CD4-positive, alpha-beta T cell treated with Interleukin-17A for 4 hours (primary cell): ENCODE measurements at places on chromosomes 2 and 18.

DNA sequence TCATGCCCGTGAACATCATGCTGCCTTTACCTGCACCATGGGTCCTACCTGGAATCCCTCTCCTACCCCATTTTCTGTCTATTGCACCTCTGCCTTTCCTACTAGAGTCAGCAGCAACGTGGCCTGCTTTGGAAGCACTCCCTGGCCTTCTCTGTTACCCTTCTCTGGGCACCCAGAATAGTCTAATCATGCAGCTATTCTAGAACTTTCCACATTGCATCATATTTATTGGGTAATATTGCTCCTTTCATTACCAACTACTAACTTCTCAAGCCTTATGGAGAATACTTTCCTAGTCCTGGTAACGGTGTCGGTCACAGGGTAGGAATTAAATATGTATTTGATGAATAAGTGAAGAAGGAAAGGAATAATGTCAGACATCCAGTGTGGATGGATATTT is 33.3 kb upstream of the CREG2 start:
- DNase-seq: no peak

DNA sequence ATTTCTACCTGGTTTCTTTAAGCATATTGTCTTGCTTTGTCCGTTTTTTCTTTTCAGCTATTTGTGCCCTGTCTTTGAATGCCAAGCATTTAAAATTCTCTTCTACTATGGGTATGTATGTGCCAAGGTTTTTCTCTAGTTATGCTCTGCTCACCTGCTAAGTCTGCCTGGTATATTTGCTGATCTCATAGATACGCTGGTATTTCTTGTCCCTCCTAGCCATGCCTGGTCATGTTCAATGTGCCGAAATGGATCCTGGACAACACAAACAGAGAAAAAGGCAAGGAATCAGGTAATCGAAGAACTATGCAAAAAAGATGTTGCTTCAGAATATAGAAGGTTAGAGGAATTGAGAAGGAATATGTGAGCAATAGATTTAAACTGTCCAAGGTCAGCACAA is 14.9 kb upstream of the KDM3A start:
- no peak for DNase-seq

DNA sequence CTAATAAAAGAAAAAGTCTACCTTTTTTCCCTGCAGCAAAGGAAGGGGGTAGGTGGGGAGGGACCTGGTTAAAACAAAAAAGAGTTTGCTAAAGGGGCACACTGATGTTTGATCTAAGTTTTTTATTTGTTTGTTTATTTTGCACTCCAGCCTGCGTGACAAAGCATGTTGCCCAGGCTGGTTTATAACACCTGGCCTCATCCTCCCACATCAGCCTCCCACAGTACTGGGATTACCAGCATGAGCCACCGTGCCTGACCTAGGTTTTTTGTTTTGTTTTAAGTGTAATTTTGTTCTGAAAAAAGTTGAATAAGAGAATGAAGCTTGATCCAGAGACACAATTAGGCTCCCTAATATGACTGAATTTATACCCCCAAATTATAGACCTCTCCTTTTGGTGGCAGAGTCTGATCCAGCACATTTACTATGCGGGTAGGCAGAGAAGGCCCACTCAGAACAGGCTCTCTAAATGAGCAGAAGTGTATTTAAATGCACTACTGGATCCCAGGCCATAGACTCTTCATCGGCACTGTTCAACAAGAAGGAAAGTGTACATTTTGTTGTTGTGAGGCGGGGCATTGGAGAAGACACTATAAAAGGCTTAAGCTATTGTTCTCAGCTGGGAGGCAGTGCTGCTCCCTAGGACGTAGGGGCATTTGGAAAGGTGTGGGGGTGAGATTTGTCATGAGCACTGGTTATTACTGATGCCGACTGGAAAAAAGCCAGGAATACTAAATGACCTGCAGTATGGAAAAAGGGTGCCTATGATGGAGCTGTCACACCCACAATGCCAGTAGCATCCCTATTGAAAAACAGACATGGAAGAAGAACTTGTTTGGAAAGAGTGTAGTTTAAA is 32.4 kb downstream of the MRPS9 start:
- no peak for DNase-seq

GRCh38 chr2:196205881-196206435 is 34.6 kb upstream of the STK17B start:
- no peak for DNase-seq

DNA sequence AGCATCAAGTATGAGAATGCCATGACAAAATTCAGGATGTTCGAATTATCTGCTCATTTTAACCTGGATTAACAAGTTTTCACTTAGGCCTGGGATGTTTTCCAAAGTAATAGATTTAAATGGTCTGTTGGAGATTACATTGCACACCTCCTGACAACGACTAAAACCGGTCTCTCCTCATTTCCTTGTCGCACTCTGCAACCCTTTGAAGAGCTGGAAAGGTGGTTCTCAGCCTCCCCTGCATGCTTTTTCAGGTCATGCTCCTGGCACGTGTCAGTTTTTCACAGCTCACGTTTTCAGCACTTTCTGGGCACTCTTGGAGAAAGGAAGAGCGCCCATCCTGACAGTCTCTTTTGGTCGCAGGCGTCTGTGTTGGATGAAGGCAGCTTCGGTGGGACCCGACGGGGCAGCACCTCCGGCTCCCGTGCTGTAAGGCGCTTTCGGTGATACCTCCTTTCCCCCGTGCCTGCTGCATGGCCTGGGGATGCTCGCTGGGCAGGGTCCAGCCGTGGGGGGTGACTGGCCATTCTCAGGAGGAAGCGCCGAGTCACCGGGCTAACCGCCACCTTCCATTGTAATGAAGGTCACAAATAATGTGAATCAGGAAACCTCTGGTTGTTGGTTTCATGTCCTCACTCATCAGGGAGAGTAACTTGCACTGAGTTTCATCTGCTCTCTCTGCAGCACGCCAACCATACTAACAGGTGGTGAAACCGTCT is 63.5 kb upstream of the RBM44 start:
- DNase-seq: no peak

DNA sequence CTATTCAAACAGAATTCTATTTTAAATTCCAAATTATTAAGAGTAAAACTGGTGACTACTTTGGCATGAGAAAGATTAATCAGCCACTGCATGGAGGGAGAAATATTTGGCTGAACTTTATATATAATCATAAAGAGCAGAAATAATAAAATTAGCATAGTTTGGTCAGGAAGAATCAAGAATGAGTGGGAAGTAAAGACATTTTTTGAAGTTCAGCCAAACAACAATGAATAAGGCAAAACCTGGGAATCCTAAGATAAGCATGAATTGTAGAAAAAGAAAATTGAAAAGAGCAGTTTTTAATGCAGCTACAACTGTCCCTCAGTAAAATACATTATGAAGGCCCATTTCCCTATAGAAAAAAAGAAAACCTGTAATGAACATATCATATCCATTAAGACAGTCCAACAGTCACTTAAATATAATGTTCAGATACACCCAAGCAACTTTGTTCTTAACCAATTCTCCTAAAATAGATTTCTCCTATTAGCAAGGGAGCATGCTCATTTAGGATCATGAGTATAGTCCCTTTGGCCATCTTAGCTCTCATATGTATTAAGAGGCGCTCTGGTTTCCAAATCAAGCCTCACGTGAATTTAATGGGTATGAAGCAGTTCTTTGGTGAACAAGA is 6.5 kb downstream of the TMEM17 start:
- no peak for DNase-seq

GRCh38 chr2:202152104-202152715 is 79.2 kb downstream of the KIAA2012 start:
- DNase-seq: no peak

GRCh38 chr18:12652861-12653401 is 5.0 kb downstream of the SPIRE1 start:
- no peak for DNase-seq

GRCh38 chr2:220877897-220878296 is 694.2 kb downstream of the EPHA4 start:
- no peak for DNase-seq

DNA sequence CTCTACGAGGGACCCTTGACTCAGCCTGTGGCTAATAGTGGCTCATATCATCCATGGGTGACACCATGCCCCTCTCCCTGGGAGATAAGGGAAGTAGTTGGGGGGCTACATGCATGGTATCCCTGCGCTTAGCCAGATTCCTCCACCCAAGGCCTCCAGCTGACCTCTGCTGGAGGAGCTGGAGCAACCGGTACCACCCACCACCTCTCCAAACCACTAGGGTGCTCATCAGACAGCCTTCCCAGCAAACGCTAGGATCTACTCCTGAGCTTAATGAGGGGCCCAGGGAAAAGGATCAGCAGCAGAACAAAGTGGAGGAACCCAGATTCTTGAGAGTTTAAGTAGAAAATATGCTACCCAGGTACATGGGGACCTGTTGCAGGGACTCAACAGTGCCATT is 75.9 kb upstream of the CAPN13 start:
- no peak for DNase-seq

- DNase-seq: no peak
These were observed 239.4 kb upstream of the SPRED2 start for GRCh38 chr2:65671670-65672242.

DNA sequence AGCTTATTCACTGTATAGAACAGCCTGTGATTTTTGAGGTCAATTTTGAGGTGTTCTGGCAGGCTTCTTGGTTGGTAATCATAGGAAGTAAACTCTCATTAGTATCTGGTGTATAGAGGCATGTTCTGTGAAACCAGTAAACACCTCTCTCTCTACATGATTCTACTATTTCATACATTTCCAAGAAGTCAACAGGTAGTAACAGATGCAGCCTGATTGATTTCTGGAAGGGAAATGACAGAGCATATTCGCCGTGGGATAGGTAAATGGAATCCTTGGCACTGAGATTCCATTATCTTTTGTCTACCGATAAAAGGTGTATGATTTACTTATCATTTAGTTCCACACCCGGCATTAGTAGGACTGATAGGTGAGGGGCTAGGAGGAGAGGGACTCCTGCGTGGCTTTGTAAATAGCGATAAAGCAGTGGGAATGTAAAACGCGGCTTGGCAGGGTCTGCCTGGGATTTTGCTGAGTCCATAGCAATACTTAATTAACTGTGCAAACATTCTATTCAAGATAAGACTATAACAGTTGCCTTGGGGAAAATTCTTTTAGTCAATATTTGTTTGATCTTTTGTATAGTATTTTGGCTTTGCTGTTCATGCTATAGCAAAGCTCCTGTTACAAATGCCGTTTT is 32.3 kb downstream of the LYPD6B start:
- no peak for DNase-seq

GRCh38 chr2:148721520-148721931 is 77.0 kb downstream of the EPC2 start:
- no peak for DNase-seq
